ENCODE measurements at places on chromosomes 4 and X. TPM values are rescaled to one million over a fixed set of nuclear protein-coding genes. Genes with fewer than 3 reads are reported as not detected.

DNA sequence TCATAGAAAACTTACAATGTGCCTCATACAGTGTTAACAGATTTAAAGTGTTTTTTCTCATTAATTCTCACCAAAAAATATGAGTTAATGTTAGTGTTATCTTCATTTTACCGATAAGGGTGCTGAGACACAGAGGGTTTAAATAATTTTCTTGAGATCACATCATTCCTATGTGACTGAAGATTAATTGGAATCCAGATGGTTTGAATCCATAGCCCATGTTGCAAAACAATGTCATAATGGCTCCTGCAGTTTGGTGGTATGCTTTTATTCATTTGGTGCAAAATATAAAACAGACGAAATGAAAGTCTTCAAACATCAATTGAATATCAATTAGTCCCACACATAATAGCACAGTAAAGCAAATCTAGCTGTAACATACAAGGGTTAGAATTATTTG, 512.2 kb downstream of the FSTL5 start:
- no peak for DNase-seq

DNA sequence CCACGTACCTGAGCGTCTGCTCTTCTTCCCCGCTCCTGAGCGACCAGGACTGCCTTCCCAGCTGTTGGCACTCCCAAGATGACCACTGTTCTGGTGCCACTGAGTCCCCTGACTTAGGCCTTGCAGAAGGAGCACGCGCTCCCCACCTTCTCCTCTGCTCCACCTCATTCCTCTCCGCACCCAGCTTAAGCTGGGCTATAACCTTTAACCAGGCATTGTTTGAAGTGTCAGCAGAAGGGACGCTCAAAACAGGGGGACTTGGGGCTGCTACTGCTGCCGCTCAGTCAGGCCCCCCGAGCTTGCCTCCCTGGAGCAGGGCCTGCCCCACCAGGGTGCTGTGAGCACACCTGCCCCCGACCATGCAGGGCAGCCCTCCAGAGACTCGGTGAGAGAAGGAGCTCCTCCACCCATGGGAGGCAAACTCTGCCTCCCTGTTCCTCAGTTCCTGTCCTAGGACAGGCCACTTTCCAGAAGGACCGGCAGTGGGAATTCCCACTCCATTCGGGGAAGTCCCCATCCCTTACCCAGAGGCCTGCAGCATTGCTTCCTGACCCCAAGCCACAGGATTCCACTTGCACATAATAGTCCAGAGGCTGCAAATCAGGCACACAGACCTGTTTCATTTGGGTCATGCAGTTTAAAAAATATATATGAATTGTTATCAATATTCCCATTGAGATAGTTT, 99.7 kb upstream of the ENPP6 start:
- no peak for DNase-seq

- no peak for DNase-seq
Observed at GRCh38 chr4:153113838-153114105, 90.5 kb upstream of the TRIM2 start.

GRCh38 chrX:30577362-30577991, at the start of gene TASL:
Gene TASL, minus strand, starts transcription at chrX:30577766. Its CDS starts 17,411 bp downstream, at chrX:30560355.
- no peak for DNase-seq

DNA sequence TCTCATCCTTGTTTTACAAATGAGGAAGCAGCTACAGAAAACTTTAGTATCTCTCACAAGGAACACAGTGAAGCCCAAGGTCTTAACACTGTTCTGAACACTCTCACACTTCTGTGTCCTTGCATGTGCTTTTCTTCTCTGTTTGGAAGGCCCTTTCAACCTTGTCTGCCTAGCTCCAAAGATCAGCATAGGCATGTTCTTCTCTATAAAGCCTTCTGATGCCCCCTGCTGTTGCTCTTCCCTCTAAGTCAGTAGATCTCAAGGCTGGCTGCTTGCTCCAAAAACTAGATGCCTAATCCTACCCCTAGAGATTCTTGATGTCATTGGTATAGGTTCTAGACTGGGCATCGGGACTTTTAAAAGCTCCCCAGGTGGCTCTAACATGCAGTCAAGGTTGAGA, 5.9 kb downstream of the APOO start:
- DNase-seq = no peak

DNA sequence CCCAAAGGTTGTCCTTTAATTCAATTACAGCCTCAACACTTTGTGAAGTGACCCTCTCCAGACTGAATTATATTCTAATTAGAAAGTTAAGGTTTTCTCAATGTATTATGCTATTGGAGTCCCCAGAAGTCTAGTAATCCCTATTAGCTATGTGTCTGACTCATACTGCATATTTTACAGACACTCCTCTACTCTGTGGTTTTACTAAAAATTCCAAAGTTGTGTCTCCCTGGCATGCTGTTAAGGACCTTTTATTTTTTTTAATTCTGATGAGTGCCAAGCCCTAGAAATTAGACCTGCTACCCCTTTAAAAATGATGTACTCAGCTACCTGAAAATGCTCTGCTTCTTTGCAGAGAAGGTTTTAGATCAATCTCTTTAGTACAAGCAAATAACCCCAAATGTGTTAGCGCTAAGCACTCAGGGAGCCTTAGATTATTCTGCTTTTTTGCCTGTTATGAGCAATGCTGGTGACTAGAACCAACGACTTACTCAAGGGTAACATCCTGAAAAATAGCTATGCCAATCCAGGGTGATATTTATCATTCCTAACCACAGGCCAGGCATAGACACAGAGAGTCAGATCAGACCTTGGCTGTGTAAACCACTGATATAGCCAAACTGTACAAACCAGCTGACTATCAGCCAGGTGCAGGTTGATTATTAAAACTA, 26.1 kb upstream of the CXCL13 start:
- no peak for DNase-seq

DNA sequence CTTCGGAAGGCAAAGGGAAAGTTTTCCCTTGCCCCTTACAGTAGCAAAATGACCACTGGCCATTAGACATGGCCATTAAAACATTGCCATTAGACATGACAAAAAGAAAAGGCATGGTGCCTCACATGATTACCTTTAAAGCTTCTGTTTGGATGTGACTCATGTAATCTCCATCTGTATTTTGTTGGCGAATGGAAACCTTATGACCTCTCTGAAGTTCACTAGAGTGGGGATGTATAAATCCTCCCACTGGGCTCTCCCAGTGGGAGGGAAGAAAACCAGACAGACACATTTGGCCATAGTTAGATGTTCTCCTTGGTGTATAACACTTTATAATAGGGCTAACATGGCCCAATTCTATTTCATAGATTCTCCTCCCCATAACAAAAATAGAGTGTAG, 152.6 kb downstream of the MAGEB17 start:
- DNase-seq = no peak

- DNase-seq = no peak
Observed at GRCh38 chr4:122203407-122203806, 51.3 kb downstream of the BLTP1 start.

- DNase-seq = no peak
Observed at GRCh38 chrX:2819345-2820135, 9.2 kb upstream of the GYG2 start.

- no peak for DNase-seq
Observed at GRCh38 chrX:24156177-24156576, 6.6 kb downstream of the ZFX start.

DNA sequence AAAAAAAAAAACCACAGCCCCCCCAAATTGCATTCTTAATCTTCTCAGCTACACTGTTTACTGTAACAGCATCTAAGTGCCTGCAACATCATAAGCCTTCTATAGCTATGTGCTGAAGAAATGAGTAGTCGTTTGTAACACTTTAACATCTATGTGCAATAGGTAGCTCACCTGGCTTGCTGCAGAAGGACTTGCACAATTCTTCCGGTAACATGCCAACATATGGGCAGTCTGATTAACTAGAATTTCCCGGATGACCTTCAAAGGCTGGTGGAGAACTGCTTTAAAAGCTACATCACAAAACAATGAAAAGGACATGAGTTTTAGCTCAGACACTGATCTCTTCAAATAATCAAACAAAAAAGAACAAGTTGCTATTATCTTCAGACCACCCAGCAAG, 52.9 kb downstream of the METTL14 start:
- no peak for DNase-seq

DNA sequence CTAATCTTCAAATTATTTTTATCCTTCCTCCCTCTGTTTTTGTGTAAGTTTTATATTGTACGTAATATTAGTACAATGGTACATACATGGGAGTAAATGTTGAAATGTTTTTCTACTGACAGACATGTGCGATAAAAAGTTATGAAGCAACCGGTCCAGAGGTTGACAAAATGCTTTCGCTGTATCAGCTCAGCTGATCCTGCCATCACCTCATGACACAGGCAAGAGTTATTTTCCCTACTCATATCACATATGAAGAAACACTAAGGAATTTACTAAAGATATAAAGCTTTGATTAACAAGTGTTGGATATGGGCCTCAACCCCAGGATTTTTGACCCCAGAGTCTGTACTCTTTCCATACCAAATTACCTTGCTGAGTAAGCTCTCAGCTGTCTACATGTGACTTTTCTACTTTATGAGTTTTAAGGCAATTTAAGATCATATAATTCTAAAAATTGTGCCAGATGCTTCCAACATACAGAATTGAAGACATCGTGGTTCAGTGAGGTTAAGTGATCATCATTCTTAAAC, 50.0 kb downstream of the CLCN5 start:
- DNase-seq = no peak

DNA sequence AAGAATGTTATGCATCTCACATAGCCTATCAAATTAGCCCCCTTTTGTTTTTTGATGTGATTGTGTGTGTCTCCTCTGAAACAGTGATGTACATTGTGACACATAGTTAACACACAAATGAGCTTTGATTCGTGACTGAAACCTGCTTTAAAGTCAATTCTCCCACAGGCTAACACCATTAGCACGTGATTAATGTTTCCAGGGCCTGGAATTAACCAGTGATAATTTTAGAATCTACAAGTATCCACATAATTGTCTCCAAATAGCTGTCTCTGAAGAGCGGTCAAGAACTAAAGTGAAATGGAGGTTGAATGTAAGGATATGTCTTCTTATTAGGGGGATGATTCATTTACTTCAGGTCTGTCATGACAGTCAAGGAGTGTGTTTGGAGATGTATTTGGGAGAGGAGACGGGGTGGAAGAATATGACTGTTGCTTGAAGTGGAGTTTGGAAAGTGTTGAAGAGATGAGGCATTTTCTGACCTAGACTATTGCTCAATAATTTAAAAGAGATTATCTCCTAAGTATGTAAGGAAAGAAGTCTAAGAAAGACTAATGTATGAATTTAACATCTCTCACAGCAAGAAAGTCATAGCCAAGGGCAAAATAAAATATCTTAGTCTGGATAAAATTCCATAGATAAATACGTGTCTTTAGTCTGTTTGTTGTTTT, 13.7 kb upstream of the RASGEF1B start:
- no peak for DNase-seq

- no peak for DNase-seq
Observed at GRCh38 chrX:46744009-46744408, 14.9 kb downstream of the SLC9A7 start.

DNA sequence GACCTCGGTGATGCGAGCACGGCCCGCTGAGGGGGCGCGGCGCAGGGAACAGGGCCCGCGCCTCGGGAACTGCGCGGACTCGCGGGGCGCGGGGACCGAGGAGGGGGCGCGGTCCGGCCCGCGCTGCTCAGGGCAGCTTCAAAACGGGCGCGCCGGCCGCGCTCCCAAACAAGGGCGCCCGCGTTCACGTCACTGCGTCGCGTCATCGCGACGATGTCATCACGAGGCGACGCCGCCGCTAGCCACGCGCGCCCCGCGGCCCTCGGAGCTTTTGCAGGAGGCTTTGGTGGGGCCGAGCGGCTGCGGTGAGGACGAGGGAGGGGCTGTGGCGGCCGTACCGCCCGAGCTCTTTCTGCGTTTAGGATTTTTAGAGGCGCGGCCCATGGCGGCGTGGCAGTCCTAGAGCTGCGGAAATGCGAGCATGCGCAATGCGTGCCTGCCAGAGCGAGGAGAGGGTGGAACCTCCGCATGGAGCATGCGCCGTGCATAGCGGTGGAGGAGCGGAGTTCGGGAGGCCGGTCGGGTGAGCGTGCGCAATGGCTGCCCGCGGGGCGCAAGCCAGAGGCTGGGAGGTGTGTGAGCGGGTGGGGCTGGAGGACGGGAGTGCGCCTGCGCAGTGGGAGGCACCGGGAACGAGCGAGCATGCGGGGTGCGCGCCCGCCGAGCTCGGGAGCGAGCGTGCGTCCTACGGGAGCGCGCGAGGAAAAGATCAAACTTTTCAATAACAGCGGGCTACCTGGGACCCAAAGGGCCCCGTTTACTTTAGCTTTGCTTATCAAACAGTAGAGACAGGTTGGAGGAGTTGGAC, at the start of gene PPP2R3B:
TSS of gene PPP2R3B (minus strand) at position 140 of the 808 bp plus-strand sequence. CDS start 216 bp downstream, outside the sequence.
- peak; percentile 100 for DNase-seq

DNA sequence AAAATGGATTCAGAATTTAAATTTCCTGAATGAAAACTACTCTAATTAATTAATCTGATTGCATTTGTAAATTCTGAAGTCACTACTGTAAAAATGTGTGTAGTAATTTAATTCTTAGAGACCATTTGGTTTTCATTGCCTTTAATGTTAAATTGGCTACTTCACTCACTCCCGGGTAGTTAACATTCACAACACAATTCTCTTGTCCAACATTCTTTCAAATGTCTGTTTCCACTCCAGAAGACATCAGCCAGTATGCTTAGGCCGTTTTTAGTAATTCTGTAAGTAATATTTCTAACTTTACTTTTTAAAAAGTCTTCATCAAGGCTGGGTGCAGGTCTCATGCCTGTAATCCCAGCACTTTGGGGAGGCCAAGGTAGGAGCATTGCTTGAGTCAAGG, 21.3 kb upstream of the USP46 start:
- no peak for DNase-seq

GRCh38 chr4:38759113-38759789, 23.5 kb downstream of the TLR10 start:
- DNase-seq = no peak

GRCh38 chr4:182144626-182145333, 98.4 kb upstream of the TENM3 start:
- no peak for DNase-seq

DNA sequence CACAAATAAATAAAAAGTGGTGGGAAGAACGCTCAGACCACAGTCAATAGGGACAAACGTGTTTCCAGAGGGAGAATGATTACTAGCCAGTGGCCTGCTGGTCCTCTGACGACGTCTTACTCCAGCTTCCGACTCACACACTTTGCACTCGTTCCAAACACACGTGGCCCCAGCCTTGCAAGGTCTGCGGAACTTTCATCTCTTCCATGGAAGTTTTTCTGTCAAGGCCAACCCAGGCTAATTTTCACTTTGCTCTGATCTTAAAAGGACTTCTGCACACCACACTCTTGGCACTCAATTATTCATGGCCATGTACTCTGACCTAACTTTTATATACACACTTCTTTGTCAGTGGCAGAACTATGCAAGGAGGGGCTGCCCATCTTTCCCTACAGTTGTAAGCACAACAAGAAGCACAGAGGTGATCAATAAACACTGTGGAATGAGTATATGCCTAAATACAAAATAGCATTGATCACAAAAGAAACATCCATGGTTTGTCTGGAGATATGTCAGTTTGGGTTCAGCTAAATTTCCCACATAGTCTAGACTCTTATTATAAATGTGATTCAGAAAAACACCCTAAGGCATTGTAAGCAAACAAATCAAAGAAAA, 69.4 kb downstream of the STX18 start:
- no peak for DNase-seq

- DNase-seq = no peak
Observed at GRCh38 chr4:76752861-76753501, 145.0 kb downstream of the SOWAHB start.

HS6ST2 gene
- total RNA-seq = 0.87 TPM

MAGEA1 gene
- total RNA-seq = not detected

CFAP99 gene
- total RNA-seq = not detected

PAGE2 gene
- not detected for total RNA-seq

ZNF674 gene
- 5.9 TPM for total RNA-seq

TGIF2LX gene
- not detected for total RNA-seq

WDR17 gene
- total RNA-seq = 3.2 TPM

SPANXA1 gene
- not detected for total RNA-seq

CT45A7 gene
- not detected for total RNA-seq

Data from upper lobe of right lung (tissue), 1 donor.